ENCODE measurements at places on chromosomes 6 and 20. TPM values are rescaled to one million over a fixed set of nuclear protein-coding genes. Genes with fewer than 3 reads are reported as not detected.
A peak's percentile ranks its signal among the peaks of the same experiment; 100 is the strongest.

The SLC22A7 gene
- not detected for polyA plus RNA-seq

The KCNQ2 gene
- 0.15 TPM for polyA plus RNA-seq

The C4A gene
- polyA plus RNA-seq, result 1.4 TPM

The CPNE5 gene
- 0.03 TPM for polyA plus RNA-seq

The DEFB132 gene
- not detected for polyA plus RNA-seq

The HAO1 gene
- polyA plus RNA-seq, result not detected

DNA sequence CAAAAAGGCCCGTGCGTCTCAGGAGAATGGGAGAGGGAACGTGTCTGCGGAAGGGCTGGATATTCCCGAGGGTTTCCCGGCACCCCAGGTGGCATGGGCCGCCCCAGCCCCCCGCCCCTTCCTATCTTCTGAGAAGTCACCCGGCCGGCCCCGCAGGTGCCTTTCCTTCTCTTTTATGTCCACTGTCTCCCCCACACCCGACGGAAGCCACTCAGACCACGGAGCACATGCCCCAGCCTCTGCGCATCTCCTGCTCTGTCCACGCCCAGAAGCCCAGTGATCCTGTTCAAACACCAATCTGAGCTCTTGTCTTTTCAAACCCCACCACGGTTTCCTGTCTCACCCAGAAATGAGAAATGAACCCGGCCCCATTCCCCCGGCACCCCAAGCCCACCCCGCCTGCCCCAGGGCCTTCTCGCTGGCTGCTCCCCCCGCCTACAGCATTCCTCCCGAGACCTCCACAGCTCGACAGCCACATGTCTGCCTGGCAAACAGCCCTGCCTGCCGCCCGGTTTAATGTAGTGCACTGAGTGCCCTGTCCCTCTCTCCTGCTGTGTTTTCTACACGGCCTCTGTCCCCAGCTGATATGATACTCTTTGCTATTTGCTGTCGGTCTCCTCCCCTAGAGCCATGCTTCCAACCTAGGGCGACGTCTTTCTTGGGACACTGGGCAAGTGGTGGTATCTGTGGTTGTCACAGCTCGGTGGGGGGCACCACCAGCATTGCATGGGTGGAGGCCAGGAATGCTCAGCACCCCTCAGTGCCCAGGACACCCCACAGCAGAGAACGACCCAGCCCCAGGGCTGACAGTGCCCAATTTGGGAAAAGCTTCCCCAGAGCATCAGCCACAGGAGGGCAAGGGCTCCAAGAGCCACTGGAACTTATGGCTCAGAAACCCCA, 182.7 kb downstream of the TAF4 start:
- DNase-seq, result no peak

GRCh38 chr6:160141001-160141726, 19.5 kb downstream of the SLC22A1 start:
- no peak for DNase-seq

GRCh38 chr6:106743612-106744011, 114.2 kb downstream of the QRSL1 start:
- DNase-seq, result no peak

GRCh38 chr6:87772597-87773530, 70.8 kb upstream of the AKIRIN2 start:
- peak; percentile 40 for DNase-seq

DNA sequence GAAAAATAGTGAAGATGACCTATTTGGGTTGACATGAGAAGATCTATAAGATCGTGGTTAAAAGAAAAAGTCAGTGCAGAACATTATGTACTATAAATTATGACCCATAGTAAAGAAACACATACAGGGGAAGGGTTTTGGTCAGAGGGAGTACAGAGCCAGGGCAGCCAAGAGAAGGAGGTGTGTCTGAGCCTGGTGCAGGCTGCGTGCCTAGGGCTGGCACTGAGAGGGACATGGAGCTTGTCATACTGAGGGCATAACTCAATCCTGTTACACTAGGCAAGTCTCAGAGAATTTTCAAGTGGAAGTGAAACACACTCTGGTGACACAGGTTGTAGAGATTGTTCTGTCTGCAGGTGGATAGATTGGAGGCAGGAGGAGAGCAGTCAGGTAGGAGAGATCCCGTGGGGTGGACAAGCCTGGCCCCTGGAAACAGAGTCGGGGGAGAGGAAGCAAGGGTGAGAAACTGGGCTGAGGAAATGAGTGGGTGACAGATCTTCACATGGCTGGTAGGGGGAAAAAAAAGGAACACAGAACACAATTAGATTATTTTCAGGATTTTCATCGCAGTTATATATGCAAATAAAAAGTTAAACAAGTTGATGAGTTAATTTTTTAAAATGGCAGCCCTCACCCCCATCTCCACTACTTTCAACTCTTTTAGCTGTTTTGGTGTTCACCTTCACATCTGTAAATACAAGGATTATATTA, 18.5 kb upstream of the RNF39 start:
- no peak for DNase-seq

DNA sequence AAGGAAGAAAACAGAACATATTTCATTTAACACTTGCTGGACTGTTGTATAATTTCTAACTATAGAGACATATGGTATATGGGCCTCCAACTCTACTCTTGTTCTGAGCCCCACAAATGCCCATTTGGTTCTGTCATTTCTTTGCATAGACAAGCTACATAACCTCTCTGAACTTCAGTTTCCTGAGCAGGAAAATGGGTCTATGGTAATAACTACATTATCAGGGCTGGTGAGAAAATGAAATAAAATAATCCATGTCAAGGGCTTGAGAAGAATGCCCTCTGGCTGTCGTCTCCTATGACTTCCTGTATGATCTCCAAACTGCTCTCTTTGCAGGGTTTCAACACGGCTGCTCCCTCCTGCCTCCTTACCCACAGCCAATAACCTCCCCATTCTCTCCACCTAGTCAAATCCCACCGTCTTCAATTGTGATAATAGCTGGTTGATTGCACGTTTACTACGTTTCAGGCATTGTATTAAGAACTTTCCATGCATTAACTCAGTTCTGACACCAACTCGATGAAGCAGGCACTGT, 12.0 kb downstream of the ZCCHC3 start:
- DNase-seq, result no peak

DNA sequence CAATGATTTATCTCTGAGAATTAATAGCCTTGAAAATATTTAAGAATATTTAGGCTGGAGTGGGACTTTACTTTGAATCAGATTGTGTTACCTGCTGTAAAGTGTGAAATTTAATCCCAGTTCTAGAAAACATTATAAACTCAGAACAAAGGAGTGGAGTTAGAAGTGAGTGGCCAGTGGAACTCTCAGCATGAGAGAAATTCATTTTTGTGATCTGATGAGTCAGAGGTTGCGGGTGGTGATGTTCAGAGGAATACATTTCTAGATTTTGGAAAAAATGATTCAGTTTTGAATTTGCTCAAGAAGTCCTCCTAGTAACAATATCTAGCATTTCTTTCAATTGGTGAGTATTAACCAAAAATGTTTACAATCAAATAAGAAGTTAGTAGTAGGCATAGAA, 167.5 kb downstream of the ZFAND3 start:
- DNase-seq, result no peak

DNA sequence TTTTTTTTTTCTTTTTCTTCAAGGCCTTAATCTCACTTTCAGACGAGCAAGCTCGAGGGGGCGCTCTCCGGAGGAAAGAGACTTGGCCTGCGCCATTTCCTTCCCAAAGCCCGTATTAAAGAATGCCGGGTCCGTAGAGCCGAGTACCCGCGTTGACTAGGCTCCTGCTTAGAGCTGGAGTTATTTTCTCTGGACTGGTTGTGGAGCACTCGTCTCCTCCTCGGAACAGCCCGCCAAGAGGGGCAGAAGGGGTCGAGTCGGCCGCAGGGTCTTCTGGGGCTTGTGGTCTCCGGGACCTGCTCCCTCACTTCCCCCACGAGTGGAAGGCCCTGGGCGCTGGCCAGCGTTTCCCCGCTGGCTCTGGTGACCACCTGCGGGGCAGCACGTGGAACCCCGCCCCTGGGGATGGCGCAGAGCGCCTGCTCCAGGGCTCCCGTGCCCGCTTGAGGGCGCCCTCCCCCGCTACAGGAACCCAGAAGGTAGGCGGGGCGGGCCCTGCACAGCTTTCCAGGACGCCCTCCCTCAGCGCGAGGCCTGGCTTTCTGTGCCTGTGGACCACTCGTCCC, 2.7 kb upstream of the MEI4 start:
- no peak for DNase-seq

DNA sequence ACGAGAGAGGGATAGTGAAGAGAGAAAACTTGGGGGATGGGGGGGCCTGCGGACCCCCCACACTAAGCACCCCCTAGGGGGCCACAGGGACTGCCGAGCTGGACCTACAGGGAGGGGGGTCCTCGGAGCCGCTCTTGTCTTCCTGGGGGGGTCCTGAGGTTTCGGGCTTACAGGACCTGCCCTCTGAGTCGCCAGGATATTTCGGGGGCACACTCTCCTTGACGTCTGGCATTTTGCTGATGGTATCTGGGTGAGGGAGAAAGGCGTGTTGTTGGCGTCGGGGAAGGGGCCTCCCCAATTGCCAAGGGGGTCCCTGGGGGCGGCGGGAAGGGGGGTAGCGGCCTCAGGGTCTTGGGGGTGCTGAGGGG, 516 bp downstream of the TCP11 start:
- no peak for DNase-seq

DNA sequence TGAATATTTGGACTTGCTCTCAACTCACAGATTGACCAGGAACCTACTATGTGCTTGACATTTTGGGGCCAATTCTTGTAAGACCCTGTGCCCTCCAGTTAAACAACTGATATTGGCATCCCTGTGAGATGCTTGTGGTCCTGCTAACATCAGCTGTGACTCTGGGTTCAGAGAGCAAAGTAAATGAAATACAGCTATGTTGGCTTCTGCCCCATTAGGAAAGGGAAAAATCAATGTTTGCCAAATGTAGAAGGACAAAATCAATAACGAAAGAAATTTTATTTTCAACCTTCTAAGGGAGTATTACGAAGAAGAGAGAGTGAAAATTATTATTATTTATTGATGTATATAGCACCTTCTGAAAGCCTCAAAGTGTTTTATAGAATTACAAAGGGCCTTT, 266.9 kb upstream of the ARID1B start:
- no peak for DNase-seq

DNA sequence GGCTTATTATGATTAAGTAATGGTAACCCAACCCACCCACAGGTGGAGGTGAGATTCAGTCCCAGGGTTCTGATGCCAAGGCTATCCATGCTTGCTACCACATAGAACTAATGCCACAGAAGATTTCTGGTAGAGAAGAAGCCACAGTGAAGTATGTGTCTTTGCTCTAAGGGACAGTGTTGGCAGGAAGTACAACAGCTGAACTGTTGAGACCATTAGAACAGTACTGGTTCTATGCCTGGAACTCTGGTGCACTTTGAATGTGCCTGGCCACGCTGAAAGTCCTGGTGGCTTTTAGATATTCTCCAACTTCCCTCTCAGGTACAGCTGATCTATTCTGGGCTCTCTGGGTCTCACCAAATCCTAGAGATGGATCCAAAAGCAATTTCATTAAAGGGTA, 7.8 kb downstream of the STX7 start:
- no peak for DNase-seq

GRCh38 chr6:33857932-33858475, 54.2 kb upstream of the MLN start:
- DNase-seq, result no peak

DNA sequence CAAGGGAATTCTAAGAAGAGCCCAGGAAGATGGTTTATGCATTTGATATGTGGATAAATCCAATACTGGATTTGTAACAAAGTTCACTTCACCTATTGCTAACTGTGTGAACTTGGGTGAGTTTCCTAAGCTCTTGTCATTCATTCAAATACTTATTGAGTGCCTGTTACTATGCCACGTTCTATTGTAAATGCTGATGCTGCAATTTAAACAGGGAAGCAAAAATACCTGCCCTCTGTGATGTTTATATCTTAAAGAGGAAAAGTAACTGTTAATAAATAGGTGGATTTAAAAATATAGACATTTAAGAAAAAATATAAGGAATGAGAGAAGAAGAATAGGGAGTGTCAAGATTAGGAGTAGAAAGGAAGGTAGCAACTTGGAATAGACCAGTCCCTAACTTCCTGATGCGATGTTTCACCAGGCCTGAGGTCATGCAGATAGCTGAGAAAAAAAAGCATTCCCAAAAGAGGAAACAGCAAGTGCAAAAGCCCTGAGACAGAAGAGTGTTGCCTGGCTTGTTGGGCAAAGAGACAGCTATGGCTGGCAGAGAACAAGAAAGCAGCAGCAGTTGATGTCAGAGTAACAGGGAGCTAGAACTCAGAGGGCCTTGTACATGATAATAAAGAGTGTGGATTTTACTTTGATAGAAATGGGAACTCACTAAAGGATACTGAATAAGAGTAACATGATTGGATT, 54.3 kb upstream of the TCF21 start:
- DNase-seq, result no peak
